Endothelial cell (in vitro differentiated cells): ENCODE measurements at places on chromosomes 11 and 22. TPM values are rescaled to one million over a fixed set of nuclear protein-coding genes. Genes with fewer than 3 reads are reported as not detected.

The NDUFS3 gene
- total RNA-seq: 199 TPM

The KCNE3 gene
- total RNA-seq: 29.4 TPM

The VPREB1 gene
- total RNA-seq: not detected

DNA sequence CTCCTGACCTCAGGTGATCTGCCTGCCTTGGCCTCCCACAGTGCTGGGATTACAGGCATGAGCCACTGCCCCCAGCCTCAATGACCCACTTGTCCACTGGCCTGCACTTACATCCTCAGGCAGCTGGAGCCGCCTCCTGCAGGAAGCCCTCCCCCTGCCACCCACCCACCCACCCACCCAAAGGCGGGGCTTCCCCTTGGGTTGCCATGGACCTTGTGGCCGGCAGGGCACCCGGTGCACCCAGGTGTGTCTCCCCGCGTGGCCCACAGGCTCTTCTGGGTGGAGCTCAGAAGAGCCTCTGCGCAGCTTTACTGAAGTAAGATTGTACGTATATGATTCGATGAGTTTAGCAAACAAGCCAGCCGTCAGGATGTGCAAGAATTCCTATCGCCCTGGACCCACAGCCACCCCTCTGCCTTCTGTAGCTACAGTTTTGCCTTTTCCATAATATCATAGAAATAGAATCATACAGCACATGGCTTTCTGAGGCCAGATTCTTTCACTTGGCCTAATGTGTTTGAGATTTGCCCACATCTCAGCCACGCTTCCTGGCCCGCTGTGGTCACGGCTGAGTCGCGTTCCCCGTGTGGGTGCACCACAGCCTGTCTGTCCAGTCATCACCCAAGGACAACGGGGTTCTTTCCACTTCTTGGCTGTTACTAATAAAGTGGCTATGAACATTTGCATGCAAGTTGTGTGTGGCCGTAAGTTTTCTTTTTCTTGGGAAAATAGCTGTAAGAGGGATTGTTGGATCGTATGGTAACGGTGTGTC, 5.3 kb upstream of the BRSK2 start:
- H3K27me3 ChIP-seq: peaks cover 4% of the 10 kb centered on the region
- DNase-seq: no peak
- H3K4me3 ChIP-seq: no peak overlapping the region
- no peak overlapping the region for H3K27ac ChIP-seq
- H3K36me3 ChIP-seq: no peaks in the 10 kb centered on the region

DNA sequence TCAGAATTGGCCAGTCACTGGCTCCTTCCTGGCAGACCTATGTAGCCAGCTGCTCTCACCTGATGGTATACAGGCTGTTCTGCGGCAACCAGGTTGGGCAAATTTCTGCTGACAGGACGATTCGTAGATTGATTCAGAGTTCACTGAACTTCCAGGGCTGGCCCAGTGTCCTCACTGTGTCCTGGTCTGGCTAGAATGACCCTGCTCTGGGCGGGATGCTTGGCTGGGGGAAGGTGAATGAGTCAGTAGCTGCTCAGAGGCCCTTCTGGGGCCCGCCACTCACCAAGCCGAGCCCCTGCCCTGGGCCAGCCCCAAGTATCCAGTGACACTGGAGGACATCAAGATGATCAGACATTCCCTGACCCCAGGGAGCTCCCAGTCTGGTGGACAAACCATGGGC, 62.9 kb upstream of the WNT11 start:
- H3K4me3 ChIP-seq: no peak overlapping the region
- peaks cover 5% of the 10 kb centered on the region for H3K27me3 ChIP-seq
- no peaks in the 10 kb centered on the region for H3K4me1 ChIP-seq
- H3K36me3 ChIP-seq: peaks cover under 1% of the 10 kb centered on the region

GRCh38 chr11:16402654-16403447, 46.5 kb upstream of the SOX6 start:
- DNase-seq: no peak
- H3K4me3 ChIP-seq: peak overlapping the region; percentile 52
- peaks cover 5% of the 10 kb centered on the region for H3K27me3 ChIP-seq
- peaks cover 28% of the 10 kb centered on the region for H3K4me1 ChIP-seq
- H3K27ac ChIP-seq: peak overlapping the region; percentile 88

DNA sequence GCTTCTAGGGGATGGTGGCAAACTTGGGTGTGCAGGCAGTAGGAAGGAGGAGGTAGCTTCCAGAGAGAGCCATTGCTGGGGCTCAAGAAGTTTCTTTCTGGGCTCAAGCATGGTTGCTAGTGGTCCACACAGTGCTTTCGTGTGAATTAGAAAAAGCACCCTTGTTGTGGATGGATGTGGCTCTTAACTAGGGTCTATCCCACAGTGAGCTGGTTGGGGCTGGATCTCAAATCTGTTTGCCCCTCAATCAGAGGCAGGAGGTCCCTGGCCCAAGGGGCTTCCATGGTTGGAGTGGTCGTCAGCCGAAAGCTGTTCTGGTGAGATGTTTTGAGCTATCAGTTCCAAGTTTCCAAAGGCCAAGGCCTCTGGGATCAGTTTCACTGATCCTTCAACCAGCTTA, 35.0 kb downstream of the ZBTB16 start:
- H3K27me3 ChIP-seq: peaks cover 3% of the 10 kb centered on the region
- no peak overlapping the region for H3K27ac ChIP-seq
- H3K4me3 ChIP-seq: no peak overlapping the region
- no peaks in the 10 kb centered on the region for H3K36me3 ChIP-seq
- no peak for DNase-seq

- no peak for DNase-seq
- peaks cover 52% of the 10 kb centered on the region for H3K4me1 ChIP-seq
- H3K4me3 ChIP-seq: peak overlapping the region; percentile 74
- peaks cover 21% of the 10 kb centered on the region for H3K27me3 ChIP-seq
- H3K27ac ChIP-seq: peak overlapping the region; percentile 87
These were observed 6.6 kb downstream of the LRRC32 start for GRCh38 chr11:76663912-76664440.

DNA sequence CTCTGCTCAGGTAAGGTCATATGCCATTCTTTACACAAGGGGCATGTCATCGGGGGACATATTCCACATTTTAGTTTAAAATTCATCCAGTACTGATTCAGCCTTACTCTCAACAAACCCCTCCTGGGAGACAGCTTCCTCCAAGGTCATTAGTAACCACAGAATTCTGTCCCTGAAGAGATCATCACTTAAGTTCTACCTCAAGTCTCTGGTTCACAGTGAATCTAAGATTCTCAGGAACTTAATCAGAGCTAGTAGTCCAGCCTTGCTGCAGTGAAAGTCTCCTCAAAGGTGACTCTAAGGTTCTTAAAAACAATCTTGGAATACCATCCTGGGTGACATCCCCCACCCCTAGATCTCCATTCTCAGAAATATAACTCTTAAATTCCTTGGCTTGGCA, 18.9 kb upstream of the GDPD4 start:
- no peak overlapping the region for H3K4me3 ChIP-seq
- DNase-seq: no peak
- H3K36me3 ChIP-seq: peaks cover 6% of the 10 kb centered on the region
- H3K4me1 ChIP-seq: no peaks in the 10 kb centered on the region
- H3K27ac ChIP-seq: no peak overlapping the region
- peaks cover 2% of the 10 kb centered on the region for H3K27me3 ChIP-seq

DNA sequence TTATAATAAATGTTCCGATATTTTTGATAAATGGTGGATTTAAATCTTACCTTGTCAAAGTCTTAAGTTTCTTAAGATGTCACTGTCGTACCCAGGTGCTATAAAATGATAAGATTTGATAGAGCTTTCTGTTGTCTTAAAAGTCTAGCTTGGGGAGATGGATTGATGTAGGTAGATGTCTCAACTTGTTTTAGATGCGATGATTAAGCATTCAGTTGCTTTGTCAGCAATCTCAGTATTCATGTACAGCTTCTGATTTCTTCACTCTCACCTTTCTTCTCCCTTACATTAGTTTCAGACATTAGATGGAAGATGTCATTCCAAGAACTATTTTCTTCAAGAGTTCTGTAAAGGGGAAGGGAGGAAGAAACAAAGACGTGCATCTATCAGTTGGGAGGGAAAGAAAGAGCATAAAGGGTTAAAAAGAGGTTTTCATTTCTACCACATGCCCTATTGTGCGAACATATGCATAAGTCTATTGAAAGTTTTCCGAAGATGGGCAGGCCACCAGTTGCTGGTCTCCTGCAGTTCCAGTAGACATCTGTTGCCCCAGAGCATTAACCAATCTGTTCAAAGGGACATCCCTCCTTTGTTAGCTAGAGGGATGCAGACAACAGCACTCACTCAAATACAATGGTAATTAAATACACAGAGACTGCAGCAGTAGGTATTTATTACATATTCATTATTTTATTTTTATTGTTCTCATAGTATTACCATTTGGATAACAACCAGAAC, 38.4 kb downstream of the ZC3H12C start:
- no peaks in the 10 kb centered on the region for H3K36me3 ChIP-seq
- no peak for DNase-seq
- no peak overlapping the region for H3K4me3 ChIP-seq
- no peaks in the 10 kb centered on the region for H3K27me3 ChIP-seq
